ENCODE measurements at places on chromosomes 7 and 10.

DNA sequence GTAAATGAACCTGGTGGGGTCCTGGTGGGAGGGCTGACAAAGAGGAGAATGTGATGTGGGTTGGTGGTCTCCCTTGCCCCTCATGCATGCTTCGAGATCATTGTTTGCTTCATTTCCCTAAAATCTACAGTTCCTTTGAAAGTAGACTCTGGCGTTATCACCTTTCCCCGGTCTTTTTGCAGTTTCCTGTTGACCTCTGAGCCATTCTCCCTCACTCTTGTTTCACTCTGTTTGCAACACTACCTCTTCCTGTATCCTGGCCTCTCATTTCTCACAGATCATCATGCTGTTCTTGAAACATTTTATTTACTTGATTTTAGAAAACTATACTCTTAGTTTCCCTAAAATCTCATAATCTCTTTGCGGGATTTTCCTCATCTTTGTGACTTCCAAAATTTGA lies 179.8 kb downstream of the WNT2 start:
- DNase-seq: no peak

DNA sequence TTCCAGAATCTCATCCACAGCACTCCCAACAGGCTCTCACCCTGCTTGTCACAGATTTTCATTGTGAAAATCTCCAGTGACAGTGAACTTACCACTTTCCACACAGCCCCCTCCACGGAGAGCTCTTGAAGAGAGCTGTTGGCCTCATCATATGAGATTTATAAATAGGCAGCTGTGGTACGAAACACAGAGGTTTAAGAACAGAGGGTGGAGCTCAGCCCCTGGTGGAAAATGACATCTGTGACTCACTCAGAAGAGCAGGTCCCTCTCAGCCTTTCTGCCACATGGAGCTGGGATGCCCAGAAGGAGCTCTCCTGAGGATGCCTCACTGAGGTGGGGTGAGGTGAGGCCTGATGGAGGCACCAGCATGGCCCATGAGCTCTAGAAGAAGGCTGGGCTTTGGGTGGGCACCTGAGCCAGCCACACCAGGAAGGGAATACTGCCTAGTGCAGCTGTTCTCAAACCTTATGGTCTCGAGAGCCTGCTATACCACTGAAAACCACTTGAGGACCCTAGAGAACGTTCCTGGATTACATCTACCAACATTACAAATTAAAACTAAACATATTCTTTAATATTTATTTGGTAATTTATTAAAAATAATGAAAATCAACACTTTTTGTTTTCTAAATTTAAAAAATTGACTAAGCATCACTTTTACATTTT lies 25.8 kb upstream of the EEPD1 start:
- no peak for DNase-seq

- DNase-seq: no peak
Measured at GRCh38 chr10:43392748-43393147, 16.2 kb downstream of the HNRNPF start.

- DNase-seq: no peak
Measured at GRCh38 chr7:132298790-132299189, 277.5 kb downstream of the PLXNA4 start.

- no peak for DNase-seq
Measured at GRCh38 chr10:59711871-59712494, 2.3 kb upstream of the SLC16A9 start.

GRCh38 chr10:129277841-129278240 lies 189.2 kb upstream of the MGMT start:
- DNase-seq: no peak

DNA sequence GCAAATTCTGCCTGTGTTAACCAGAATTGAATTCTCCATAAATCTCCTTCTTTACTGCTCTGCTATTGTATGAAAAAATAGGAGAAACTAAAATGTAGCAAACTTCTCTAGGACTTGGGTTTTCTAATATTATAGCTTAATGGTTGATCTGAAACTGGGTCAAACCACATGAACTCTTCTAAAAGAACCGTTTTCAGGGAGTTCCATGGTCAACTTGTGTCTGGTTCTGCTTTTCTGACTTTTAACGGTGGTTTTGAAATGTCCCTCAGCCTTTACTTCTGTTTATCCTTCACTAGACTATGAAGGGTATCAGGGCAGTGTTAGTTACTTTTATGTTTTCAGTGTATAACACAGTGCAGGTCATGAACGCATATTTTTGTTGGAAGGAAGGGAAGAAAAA lies 242.2 kb downstream of the TSPAN12 start:
- no peak for DNase-seq

DNA sequence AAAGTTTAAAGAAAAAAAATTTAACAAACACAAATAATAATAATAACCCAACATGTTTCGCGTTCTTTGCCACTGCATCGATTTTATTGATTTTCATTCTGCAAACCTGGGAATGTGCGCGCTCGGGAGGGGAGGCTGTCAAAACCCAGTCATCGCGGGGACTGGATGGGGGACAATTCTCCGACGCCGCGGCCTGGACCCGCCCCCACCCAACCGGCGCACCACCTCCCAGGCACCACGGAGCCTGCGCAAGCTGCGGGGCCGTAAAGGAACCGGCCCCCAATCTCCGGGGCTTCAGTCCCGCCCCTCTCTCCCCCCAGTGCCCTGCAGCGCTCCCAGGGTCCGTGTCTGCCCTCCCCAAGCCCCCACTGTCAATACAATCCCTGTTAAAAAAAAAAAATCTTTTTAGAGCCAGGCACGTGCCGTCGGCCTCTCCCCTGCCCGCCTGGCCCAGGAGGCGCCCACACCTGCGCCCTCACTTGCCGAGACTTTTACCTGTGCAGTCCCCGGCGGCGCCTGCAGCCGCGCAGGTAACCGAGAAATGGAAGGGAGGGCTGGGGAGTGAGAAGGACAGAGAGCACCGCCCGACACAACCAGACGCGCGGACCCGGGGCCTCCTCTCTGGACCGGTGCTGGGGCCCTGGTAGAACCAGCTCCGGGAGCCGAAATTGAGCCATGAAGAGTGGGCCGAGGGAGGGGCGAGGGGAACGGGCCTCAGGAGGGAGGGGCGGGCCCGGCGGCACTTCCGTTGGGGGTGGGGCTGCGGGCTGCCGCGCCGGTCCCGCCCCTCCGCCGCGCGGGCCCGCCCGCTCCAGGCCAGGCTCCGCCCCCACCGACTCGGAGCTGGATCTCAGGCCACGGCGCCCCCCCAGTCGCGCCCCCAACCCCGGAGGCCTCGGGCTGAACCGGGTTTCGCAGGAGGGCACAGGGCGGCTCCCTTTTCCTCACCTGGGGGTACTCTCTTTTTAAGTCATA lies 7.6 kb upstream of the ZNF503 start:
- DNase-seq: no peak

DNA sequence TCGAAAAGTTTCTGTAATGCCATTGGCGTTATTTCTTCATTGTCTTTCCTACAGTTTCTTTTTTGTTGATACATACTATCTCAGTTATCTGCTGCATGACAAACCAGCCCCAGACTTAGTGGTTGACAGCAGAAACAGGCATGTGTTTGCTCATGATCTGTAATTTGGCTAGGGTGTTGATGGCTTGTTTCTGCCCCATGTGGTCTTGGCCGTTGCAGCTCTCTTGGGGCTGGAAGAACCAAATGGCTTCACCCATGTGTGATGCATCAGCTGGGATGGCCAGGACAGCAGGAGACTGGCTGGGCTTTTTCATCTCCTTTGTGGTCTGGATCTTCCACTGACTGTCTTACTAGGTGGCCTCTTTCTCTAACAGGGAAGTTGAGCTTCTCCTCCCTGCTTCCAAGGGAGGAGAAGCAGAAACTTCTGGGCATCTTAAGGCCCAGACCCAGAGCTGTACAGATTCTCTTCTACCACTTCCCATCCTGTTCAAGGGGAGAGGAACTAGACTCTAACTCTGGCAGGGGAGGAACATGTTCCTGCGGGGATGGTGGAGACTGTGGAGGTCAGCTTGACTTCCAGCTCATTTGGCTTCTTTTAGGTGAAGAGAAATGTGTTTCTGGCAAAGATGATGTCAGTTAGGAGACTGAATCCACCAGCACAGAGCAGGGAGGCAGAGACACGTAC lies 89.3 kb downstream of the FANK1 start:
- DNase-seq: no peak

GRCh38 chr7:140206616-140207389 lies 30.0 kb upstream of the KDM7A start:
- DNase-seq: no peak

DNA sequence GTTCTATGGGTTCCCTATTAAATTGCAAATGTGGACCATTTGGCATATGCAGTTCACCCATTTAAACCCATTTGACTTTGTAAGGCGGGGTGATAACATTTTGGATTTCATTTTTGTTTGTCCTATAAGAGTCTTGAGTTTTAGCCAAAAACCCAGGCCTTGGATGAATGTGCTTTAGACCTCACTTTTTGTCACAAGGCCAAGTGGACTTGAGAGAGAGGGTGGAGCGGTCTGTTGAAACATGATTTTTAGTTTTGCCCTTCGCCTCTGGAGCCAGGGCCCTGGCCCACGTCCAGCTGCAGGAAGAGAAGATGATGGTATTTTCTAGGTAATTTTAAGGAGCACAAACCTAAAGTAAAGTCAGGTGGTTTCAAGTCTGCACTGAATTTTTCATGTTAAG lies 260.1 kb downstream of the SLC25A13 start:
- DNase-seq: no peak

- DNase-seq: peak; percentile 67
Measured at GRCh38 chr7:73606801-73607691, 17.3 kb downstream of the MLXIPL start.

- DNase-seq: no peak
Measured at GRCh38 chr10:44245601-44245938, 139.3 kb downstream of the CXCL12 start.

DNA sequence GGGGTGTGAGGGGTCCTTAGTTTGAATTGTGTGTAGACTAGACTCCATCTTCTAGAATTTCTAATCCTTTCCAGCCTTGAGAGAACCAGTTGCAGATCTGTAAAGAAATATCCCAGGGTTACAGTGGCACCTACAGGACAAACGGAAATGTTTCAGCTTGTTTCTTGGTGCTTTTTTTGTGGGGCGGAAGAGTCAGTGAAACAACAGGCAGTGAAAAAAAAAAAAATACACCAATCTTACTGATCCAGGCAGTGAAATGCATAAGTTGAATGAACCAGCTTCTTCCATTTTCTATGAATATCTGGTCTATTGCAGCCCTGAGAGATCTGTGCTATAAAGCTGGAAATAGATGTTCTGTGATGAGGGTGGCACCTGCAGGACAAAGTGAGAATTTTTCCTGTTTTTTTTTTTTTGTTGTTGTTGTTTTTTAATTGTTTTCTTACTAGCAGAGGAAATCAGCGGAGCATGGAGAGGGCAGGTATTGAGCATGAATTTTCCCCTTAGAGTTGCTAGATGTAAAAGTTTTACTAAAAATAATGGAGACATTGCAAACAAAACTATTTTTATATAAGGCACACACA lies 81.9 kb upstream of the DYNC1I1 start:
- no peak for DNase-seq

- peak; percentile 64 for DNase-seq
Measured at GRCh38 chr10:124035928-124036558, 57.4 kb downstream of the CHST15 start.

DNA sequence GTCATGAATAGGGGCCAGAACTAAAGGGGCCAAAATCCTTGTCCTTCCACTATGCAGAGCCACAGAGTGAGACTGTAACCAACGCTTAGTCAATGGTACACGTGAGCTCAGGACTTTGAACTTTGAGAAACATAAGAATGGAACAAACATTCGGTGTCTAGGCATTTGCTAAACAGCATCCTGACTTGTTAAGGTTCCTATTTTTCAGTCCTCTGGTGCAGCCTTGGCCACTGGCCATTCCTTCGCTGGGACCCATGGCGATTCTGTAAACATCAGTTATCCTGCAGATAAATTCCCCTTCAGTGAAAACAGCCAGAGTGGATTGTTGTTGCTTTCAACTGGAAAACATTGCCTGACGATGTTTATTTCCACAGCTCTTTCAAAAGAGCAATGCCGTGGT lies 266.8 kb downstream of the SORCS1 start:
- no peak for DNase-seq

DNA sequence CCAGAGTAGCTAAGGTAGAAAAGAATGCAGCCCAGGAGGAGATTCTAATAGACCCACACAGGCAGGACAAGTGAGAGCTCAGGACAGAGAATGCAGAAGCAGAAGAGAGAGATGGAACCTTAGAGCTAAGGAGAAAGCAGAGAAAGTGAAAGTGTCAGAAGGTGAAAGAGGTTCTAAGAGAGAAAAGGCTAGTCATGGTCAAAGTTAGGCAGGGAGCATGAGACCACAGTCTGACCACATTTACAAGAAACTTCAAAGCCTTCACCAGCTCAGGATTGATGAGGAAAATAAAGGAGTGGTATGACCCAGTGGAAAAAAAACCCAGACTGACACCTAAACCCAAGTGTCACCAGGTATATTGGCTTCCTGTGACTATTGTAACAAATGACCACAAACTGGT lies 131.8 kb upstream of the WDR11 start:
- DNase-seq: no peak

DNA sequence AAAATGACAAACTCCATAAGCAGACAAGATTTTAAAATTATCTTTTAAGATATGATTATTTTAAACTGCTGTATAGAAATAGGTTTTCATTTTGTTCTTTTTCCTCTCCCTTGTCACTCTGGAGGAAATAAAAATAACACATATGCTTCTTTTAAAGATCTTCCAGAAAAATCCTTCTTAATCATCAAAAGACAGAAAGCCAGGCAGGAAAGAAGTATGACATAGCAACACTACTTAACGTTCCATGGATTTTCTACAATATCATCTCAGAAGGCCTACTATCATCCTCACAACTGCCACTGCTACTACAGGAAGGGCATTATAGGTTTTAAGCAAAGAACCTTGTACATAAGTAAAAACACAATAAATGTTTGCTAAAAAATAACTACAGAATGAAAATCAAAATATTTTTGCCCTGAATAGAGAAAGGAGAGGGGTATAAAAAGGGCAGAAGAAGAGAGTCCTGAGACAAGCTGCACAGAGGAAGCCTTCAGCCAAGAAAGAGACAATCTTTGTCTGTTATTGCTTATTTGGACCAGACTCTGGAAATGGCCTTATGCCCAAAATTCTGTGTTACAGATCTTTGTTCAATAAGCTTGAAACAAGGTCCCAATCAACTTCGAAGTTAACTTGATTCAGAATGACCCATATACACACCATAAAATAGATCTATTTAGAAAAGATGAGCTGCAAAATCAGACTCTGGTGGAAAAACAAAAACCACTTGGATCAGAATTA lies 67.8 kb downstream of the ABI1 start:
- DNase-seq: no peak

DNA sequence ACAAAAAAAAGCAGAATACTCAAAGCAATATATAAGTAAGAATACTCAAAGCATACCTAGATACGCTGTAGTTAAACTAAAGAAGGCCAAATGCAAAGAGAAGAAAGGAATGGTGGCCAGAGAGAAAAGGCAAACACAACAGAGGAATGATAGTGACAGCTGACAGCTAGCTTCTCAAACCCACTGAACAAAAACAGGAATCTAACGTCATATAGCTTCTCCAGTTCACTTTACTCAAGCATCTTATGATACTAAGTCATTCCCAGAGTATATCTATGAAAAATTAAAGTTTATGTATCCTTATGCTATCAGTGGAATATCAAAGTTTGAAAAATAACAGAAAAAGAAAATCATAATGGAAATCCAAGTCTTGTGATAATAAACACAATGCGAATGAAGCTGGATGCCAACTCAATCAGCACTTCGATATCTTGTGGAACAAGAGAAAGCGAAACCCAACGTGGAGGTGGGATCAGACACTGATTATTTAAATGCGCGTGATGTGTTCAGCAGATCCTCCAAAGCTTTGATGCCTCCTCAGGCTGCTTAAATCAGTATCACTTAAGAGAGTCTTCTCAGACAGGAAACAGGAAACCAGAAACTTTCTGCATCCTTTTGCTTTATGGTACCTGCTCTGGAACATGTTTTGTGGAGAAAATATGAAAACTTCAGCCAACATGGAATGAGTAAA lies 102.8 kb downstream of the PIP4K2A start:
- peak; percentile 87 for DNase-seq

- DNase-seq: no peak
Measured at GRCh38 chr7:94908323-94909178, 1.2 kb downstream of the PPP1R9A start.
